ENCODE measurements at places on chromosomes 12 and 14.

DNA sequence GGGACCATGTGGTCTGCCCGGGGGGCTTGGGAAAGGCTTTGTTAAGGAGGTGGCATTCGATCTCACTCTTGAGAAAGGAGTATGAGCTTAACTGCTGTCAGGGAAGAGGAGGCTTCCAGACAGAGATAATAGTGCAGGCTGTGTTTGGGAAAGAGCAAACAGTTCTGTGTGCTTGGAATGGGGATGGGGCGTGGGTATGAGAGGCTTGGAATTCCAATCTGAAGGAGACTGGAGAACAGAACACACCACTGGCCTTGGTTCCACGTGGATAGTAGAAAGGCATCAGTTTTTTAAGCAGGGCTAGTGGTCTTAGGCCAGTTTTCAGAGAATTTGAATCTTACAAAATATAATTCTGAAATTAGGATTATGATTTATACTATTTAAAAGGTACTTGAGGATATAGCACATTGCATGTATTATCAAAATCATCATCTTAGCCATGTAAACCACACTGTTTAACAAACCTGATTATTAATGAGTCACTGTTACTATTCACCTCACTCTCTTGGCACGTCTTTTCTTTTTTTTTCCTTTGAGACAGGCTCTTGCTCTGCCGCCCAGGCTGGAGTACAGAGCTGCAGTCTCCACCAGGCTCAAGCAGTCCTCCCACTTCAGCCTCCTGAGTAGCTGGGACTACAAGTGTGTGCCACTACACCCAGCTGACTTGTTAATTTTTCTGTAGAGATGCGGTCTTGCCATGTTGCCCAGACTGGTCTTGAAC is 38.5 kb upstream of the KCNK13 start:
- no peak for DNase-seq

DNA sequence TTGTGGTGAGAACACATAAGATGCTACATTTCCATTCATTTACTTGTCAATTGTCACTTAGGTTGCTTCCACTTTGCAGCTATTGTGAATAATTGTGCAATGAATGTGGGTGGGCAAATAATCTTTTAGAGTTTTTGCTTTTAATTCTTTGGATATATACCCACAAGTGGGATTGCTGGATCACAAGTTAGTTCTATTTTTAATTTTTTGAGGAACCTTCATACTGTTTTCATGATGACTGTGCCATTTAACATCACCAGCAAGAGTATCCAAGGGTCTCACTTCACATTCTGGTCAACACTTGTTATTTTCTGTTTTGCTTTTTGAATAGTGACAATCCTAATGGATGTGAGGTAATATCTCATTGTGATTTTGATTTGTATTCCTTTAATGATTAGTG is 10.5 kb downstream of the CLEC6A start:
- no peak for DNase-seq

DNA sequence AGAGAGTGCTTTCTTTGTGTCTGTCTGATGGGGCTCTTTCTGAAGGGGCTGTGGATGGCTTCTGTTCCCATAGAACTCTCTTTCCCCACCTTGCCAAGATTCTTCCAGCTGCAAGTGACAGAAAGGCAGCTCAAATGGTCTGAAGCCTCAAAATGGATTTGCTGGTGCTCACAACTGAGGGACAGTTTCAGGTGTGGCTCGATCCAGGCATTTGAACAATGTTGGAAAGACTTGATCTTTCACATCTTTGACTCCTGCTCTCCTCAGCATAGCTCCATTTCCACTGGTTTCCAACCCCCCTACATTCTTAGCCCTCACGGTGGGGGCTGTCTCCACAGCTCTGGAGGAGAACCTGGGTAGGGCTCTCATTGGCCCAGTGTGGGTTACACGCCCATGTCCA is 15.9 kb downstream of the RFLNA start:
- no peak for DNase-seq

GRCh38 chr12:2414810-2415567 is 362.2 kb downstream of the CACNA1C start:
- DNase-seq: no peak

- DNase-seq: no peak
Observed at GRCh38 chr14:71658261-71658860, 273.9 kb upstream of the RGS6 start.

GRCh38 chr14:60644666-60645065 is 4.6 kb downstream of the SIX1 start:
- no peak for DNase-seq

GRCh38 chr14:80446356-80446755 is 235.1 kb upstream of the DIO2 start:
- no peak for DNase-seq

All from stimulated activated naive CD8-positive, alpha-beta T cell treated with anti-CD3 and anti-CD28 coated beads, Interleukin-15, amount 100 ng/mL, for 72 hours (primary cell).